ENCODE measurements at places on chromosomes 12 and 14.

GRCh38 chr14:50821510-50822464 is 9.2 kb downstream of the NIN start:
- no peak for DNase-seq

DNA sequence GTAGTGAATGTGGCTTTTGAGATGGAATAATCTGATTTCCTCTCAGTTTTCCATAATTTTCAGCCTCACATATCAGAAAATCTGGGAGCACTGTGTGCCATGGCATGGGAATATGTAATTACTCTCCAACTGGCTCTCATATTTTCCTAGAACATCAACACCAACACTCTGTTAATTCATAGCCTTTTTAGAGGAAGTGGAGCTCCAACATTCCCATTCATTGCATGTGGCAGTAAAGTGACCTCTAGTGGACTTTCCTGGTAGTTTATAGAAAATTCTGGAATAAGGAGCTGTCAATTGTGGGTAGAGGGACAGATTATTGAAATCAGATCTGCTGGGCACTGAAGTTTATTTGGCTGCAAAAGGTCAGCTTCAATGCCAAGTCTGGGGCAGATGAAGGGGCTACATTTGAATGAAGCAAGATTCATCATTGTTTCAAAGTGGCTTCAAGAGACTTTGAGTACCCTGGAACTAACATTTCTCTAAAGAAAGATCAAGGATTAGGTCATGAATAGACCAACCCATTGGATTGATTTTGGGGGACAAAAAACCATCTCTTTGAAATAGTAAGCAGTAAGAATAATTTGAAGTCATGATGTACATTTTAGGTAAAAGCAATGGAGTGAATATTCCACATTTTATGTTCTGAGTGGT is 23.6 kb upstream of the USP44 start:
- peak; percentile 17 for DNase-seq

DNA sequence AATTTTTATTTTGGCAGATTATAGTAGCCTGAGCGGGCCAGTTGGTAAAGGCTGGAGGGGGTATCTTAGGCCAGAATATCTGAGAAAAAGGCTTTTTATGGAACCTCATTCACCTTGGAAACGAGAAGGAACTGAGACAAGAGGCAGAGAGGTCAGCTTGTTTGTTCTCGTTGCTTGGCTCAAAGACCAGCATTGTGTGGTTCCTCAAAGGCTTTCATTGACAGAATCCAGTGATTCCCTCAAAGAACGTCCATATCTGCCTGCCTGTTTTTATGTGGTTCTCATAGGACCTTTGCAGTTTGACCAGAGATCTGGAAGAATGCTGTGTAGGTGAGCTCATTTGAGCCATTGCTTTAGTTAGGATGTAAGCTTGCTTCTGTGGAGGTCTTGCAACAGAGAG is 117.3 kb downstream of the CFAP54 start:
- DNase-seq, result no peak

DNA sequence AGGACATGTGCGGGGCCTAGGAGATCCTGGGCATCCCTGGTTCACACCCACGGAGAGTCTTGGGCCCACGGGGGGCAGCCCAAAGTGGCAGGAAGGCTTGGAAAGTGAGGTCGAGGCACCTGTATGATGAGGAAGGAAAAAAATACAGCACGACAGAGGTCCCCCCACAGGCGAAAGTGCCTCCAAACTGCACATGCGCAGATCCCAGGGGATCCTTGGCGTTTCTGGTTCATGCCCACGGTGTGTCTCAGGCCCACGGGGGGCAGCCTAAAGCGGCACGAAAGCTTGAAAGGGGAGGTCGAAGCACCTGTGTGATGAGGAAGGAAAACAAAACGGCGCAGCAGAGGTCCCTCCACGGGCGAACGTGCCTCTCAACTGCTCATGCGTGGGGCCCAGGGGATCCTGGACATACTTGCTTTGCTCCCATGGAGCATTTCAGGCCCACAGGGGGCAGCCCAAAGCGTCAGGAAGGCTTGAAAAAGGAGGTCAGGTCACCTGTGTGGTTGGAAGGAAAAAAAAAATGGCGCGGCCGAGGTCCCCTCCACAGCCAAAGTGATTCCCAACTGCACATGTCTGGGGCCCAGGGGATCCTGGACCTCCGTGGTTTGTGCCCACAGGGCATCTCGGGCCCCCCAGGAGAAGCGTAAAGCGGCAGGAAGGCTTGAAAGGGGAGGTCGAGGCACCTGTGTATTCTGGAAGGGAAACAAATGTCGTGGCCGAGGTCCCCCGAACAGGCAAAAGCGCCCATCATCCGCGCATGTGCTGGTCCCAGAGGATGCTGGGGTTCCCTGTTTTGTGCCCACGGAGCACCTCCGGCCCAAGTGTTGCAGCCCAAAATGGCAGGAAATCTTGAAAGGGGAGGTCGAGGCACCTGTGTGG is 582.6 kb downstream of the ALG10 start:
- DNase-seq, result no peak

GRCh38 chr14:76217179-76217578 is 65.5 kb downstream of the GPATCH2L start:
- DNase-seq, result no peak

GRCh38 chr14:50447461-50447860 is 50.8 kb upstream of the CDKL1 start:
- DNase-seq, result no peak

- DNase-seq, result peak; percentile 95
Measured at GRCh38 chr12:47820631-47821345, 1.1 kb upstream of the HDAC7 start.

GRCh38 chr12:18192119-18192518 is 69.2 kb upstream of the PIK3C2G start:
- no peak for DNase-seq
